Astrocyte of the spinal cord (primary cell): ENCODE measurements at places on chromosomes 5 and 9.

- peak; percentile 34 for DNase-seq
Measured at GRCh38 chr9:129102791-129103594, 7.6 kb downstream of the CRAT start.

GRCh38 chr9:86304236-86304730, 21.9 kb upstream of the ISCA1 start:
- DNase-seq, result no peak

DNA sequence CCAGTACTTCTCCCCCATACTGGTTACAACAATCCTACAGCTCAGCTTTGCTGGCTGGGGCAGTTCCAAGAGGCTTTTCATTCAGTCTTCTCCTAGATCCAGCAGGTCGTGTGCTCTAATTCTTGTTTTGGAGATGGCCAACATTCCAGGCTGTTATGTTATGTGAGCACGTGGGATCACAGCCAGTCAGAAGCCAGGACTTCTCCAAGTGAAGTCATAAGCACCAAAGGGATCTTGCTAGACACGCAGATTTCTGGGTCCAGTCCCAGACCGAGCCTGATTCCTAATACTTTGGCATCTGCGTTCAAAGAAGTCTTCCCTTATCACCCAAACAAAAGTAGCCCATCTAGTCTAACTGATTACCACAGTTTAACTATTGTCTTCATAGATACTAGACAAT, 1.4 kb upstream of the LARP1 start:
- DNase-seq, result peak; percentile 85

- peak; percentile 98 for DNase-seq
Measured at GRCh38 chr9:110744715-110745384, 76.3 kb downstream of the MUSK start.

DNA sequence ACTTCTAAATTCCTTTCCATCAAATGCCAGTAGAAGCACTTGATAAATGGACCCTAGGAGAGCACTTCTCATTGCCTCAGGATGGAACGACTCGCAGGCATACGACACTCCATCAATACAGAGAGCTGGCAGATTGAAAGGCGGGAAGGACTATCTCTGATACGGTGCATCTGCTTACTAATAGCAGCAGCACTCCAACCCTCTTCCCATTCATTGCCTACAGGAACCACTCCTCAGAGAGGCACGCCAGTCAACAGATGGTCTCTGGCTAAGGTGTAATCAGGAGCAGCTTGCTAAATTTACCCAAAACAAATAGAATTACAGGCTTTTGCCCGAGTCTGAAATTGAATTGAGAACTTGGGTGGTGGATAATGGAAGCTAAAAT, 168.1 kb downstream of the EFNA5 start:
- DNase-seq, result no peak

GRCh38 chr5:135271533-135272310, 127.3 kb downstream of the MACROH2A1 start:
- peak; percentile 38 for DNase-seq
